T-helper 17 cell (primary cell): ENCODE measurements at places on chromosomes 16 and 17.
A peak's percentile ranks its signal among the peaks of the same experiment; 100 is the strongest.

- DNase-seq = no peak
- no peak overlapping the region for H3K4me3 ChIP-seq
- H3K27ac ChIP-seq = no peak overlapping the region
- no peaks in the 10 kb centered on the region for H3K4me1 ChIP-seq
Measured at GRCh38 chr16:48064971-48065370, 90.8 kb downstream of the ABCC12 start.

DNA sequence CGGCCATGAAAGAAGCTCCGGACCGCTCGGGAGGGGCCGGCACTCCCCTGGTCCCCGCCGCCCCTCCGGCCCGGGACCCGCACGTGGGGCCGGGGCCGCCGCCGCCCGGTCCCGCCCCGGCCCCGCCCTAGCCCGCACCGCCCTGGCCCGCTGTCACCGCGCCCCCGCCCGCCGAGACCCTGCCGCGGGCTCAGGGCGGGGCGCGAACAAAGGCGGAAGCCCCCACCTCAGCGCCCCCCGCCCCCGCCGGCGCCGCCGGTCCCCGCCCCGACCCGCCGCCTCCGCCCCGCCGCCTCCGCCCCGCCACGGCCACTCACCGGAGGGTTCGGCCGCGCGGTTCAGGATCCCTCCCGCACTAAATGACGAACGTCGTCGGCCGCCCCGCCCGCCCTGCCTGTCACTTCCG, at the start of gene ARHGDIA:
ARHGDIA (minus strand) TSS at position 357 of the 406 bp plus-strand sequence. CDS start 1,407 bp downstream, outside the sequence.
- H3K4me1 ChIP-seq = peaks cover 25% of the 10 kb centered on the region
- peak within 1 kb of the TSS; percentile 90 for H3K4me3 ChIP-seq
- no peaks in the 10 kb centered on the region for H3K27me3 ChIP-seq
- DNase-seq = no peak

DNA sequence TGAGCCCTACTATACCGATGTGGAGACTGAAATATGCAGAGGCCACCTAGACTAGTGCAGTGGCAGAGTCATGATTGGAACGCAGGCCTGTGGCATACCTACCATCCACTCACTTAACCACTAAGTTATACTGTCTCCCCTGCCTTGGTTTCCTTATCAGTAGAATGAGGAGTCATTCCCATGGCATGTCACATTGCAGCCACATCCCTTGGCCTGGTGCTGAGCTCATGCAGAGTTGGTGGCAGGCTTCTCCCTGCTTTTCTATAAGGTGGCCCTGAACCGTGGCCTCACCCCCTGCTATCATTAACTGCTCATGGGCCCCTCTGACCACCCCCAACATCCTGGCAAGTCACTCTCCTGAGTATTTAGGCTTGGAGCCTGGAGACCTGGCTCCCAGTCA, 212.5 kb downstream of the KATNIP start:
- H3K36me3 ChIP-seq = peaks cover 12% of the 10 kb centered on the region
- no peak overlapping the region for H3K27ac ChIP-seq
- DNase-seq = no peak
- H3K4me3 ChIP-seq = no peak overlapping the region
- peaks cover 3% of the 10 kb centered on the region for H3K4me1 ChIP-seq

GRCh38 chr17:34291721-34292348, 6.3 kb downstream of the CCL11 start:
- H3K27ac ChIP-seq = no peak overlapping the region
- H3K27me3 ChIP-seq = peaks cover 34% of the 10 kb centered on the region
- H3K36me3 ChIP-seq = no peaks in the 10 kb centered on the region
- H3K4me3 ChIP-seq = no peak overlapping the region
- no peaks in the 10 kb centered on the region for H3K4me1 ChIP-seq

DNA sequence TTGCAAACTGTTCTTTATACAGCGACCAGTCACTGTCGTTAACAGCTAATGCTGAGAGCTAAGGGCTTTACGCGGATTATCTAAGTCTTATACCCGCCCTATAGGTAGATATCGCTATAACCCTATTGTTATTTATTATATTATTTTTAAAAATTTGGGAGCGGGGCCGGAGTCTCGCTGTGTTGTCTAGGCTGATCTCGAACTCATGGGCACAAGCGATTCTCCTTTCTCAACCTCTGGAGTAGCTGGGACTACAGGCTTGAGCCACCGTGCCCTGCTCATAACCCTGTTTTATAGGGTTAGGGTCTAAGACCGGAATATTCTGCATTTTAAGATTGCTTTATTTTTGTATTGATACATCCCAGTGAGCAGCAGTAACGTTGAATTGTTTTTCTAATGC, 24.7 kb downstream of the DEF8 start:
- no peaks in the 10 kb centered on the region for H3K27me3 ChIP-seq
- no peak for DNase-seq
- peak overlapping the region; percentile 99 for H3K4me3 ChIP-seq
- peak overlapping the region; percentile 97 for H3K27ac ChIP-seq

- H3K27me3 ChIP-seq = no peaks in the 10 kb centered on the region
- peaks cover 53% of the 10 kb centered on the region for H3K4me1 ChIP-seq
- H3K27ac ChIP-seq = peak overlapping the region; percentile 100
- peak overlapping the region; percentile 83 for H3K4me3 ChIP-seq
Measured at GRCh38 chr17:82301300-82301915, 16.0 kb downstream of the CD7 start.

GRCh38 chr16:632486-633335, 1.9 kb downstream of the WFIKKN1 start:
- no peak overlapping the region for H3K4me3 ChIP-seq
- no peak for DNase-seq
- H3K27ac ChIP-seq = no peak overlapping the region
- peaks cover 7% of the 10 kb centered on the region for H3K27me3 ChIP-seq

- DNase-seq = no peak
- H3K4me1 ChIP-seq = peaks cover 17% of the 10 kb centered on the region
Measured at GRCh38 chr17:75518201-75518600, 1.9 kb downstream of the TSEN54 start.

GRCh38 chr17:164303-165235, 16.9 kb downstream of the DOC2B start:
- DNase-seq = no peak
- H3K36me3 ChIP-seq = no peaks in the 10 kb centered on the region
- no peak overlapping the region for H3K27ac ChIP-seq
- H3K27me3 ChIP-seq = peaks cover 20% of the 10 kb centered on the region
- peaks cover 5% of the 10 kb centered on the region for H3K4me1 ChIP-seq

GRCh38 chr17:39173526-39174274, 7.7 kb upstream of the ARL5C start:
- H3K36me3 ChIP-seq = peaks cover 2% of the 10 kb centered on the region
- H3K4me1 ChIP-seq = peaks cover 18% of the 10 kb centered on the region
- H3K27ac ChIP-seq = peak overlapping the region; percentile 2
- no peaks in the 10 kb centered on the region for H3K27me3 ChIP-seq
- H3K4me3 ChIP-seq = no peak overlapping the region
- no peak for DNase-seq

GRCh38 chr16:9013508-9013864, 49.8 kb upstream of the USP7 start:
- DNase-seq = no peak
- peaks cover 5% of the 10 kb centered on the region for H3K4me1 ChIP-seq
- H3K36me3 ChIP-seq = no peaks in the 10 kb centered on the region
- peaks cover 7% of the 10 kb centered on the region for H3K27me3 ChIP-seq
- H3K4me3 ChIP-seq = no peak overlapping the region

GRCh38 chr16:28130099-28131088, 66.9 kb upstream of the GSG1L start:
- H3K27ac ChIP-seq = peak overlapping the region; percentile 62
- peaks cover 13% of the 10 kb centered on the region for H3K36me3 ChIP-seq
- H3K4me1 ChIP-seq = peaks cover 40% of the 10 kb centered on the region
- no peaks in the 10 kb centered on the region for H3K27me3 ChIP-seq
- no peak for DNase-seq

GRCh38 chr16:51184702-51185433, 33.8 kb upstream of the SALL1 start:
- DNase-seq = no peak
- H3K27ac ChIP-seq = no peak overlapping the region
- H3K36me3 ChIP-seq = no peaks in the 10 kb centered on the region

- no peaks in the 10 kb centered on the region for H3K27me3 ChIP-seq
- peak; percentile 50 for DNase-seq
- peak overlapping the region; percentile 92 for H3K27ac ChIP-seq
- H3K4me1 ChIP-seq = peaks cover 58% of the 10 kb centered on the region
Measured at GRCh38 chr17:78127239-78127887, 1.2 kb downstream of the TMC6 start.

DNA sequence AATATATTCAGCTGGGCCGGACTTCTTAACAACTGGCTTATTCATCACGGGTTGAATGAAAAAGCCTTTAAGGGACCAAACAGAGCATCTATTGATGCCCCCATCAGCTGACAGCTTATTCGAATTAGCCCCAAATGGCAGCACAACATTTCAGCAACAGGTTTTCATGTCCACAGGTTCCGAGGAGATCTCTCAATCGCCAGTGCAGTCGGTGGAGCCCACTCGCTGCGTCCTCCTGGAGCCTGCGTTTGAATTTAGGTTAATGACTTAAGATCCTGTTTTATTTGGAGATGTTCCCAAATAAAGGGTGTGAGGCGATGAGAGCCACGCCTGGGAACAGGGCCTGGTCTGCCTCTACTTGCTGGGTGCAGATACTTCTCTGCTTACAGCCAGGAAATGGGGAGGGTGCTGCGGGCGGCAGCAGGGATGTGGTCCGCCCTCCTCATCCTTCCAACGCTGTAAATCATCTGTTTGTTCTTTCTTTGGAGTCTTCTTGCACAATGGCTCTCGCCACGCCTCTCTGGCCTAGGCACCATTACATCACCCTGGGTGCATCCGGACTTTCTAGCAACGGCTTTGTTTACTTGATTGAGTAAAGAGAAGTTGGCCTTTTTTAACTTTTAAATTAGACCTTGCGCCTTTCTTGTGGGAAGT, 22.6 kb downstream of the NDE1 start:
- peak overlapping the region; percentile 98 for H3K27ac ChIP-seq
- peaks cover 5% of the 10 kb centered on the region for H3K36me3 ChIP-seq
- DNase-seq = peak; percentile 69
- H3K4me3 ChIP-seq = peak overlapping the region; percentile 83
- H3K4me1 ChIP-seq = peaks cover 39% of the 10 kb centered on the region

- H3K4me1 ChIP-seq = peaks cover 12% of the 10 kb centered on the region
- H3K27ac ChIP-seq = no peak overlapping the region
- H3K4me3 ChIP-seq = no peak overlapping the region
- H3K27me3 ChIP-seq = no peaks in the 10 kb centered on the region
- no peaks in the 10 kb centered on the region for H3K36me3 ChIP-seq
- DNase-seq = no peak
Measured at GRCh38 chr17:80105762-80106161, 4.4 kb downstream of the GAA start.

- H3K36me3 ChIP-seq = no peaks in the 10 kb centered on the region
- peaks cover 40% of the 10 kb centered on the region for H3K27me3 ChIP-seq
- no peaks in the 10 kb centered on the region for H3K4me1 ChIP-seq
Measured at GRCh38 chr17:44766409-44767038, 7.7 kb downstream of the ADAM11 start.

DNA sequence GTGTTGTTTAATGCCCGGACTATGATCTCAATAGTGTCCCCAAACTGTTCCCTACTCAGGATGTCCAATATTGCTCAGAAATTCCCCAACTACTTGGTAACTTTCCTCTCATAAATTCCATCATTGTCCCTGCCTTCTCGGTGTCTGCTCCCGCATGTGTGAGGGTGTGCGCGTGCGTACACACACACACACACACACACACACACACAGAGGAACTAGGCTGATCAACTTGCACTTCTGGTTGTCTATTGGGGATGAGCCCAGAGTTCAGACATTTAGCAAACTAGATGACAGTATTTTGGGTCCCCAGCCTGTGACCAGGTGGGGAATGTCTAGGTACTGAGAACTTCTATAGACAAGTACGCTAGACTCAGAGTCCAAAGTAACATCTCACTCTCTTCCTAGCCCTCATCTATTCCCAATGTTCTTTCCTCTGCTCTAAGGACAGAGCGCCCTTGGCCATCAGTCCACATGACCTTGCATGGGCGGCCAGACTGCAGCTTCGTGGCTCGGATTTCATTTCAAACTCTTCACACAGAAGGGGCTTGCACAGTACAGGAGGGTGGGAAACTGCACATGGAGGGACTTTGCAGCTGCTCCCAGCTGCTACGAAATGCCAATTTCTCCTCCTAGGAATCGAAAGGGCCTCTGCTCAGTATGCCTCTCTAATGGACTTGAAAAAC, 5.3 kb downstream of the HS3ST3A1 start:
- H3K4me1 ChIP-seq = peaks cover 8% of the 10 kb centered on the region
- H3K4me3 ChIP-seq = no peak overlapping the region
- no peaks in the 10 kb centered on the region for H3K36me3 ChIP-seq
- no peak for DNase-seq
- H3K27me3 ChIP-seq = peaks cover 43% of the 10 kb centered on the region

- DNase-seq = no peak
- peaks cover 22% of the 10 kb centered on the region for H3K4me1 ChIP-seq
- H3K27ac ChIP-seq = peak overlapping the region; percentile 90
Measured at GRCh38 chr16:70740914-70741782, 55.3 kb upstream of the MTSS2 start.

- no peak overlapping the region for H3K4me3 ChIP-seq
- H3K36me3 ChIP-seq = no peaks in the 10 kb centered on the region
- peaks cover 2% of the 10 kb centered on the region for H3K4me1 ChIP-seq
- no peaks in the 10 kb centered on the region for H3K27me3 ChIP-seq
Measured at GRCh38 chr16:73092236-73092781, 44.4 kb upstream of the ZFHX3 start.

DNA sequence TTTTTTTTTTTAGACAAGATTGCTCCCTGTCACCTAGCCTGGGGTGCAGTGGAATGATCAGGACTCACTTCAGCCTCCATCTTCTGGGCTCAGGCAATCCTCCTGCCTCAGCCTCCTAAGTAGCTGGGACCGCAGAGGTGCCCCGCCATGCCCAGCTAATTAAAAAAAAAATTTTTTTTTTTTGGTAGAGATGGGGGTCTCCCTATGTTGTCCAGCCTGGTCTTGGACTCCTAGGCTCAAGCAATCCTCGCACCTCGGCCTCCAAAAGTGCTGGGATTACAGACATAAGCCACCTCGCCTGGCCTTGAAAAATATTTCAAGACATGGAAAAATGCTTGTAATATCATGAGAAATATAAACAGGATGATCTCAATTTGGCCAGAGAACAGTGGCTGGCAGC, 42.9 kb downstream of the HAPSTR1 start:
- DNase-seq = no peak
- H3K27me3 ChIP-seq = peaks cover 6% of the 10 kb centered on the region
- H3K4me1 ChIP-seq = peaks cover 28% of the 10 kb centered on the region
- H3K36me3 ChIP-seq = peaks cover 2% of the 10 kb centered on the region
- no peak overlapping the region for H3K4me3 ChIP-seq
- H3K27ac ChIP-seq = peak overlapping the region; percentile 34

- no peak for DNase-seq
- H3K27ac ChIP-seq = peak overlapping the region; percentile 69
- no peaks in the 10 kb centered on the region for H3K27me3 ChIP-seq
- H3K36me3 ChIP-seq = peaks cover 4% of the 10 kb centered on the region
- peaks cover 25% of the 10 kb centered on the region for H3K4me1 ChIP-seq
Measured at GRCh38 chr17:2487306-2487705, 24.4 kb downstream of the METTL16 start.

- DNase-seq = no peak
- no peak overlapping the region for H3K27ac ChIP-seq
- H3K4me3 ChIP-seq = no peak overlapping the region
- H3K27me3 ChIP-seq = no peaks in the 10 kb centered on the region
- H3K36me3 ChIP-seq = no peaks in the 10 kb centered on the region
Measured at GRCh38 chr17:1036171-1036844, 39.4 kb downstream of the TIMM22 start.

- H3K4me3 ChIP-seq = peak overlapping the region; percentile 97
- peak overlapping the region; percentile 97 for H3K27ac ChIP-seq
- H3K27me3 ChIP-seq = no peaks in the 10 kb centered on the region
- peak; percentile 27 for DNase-seq
- peaks cover 41% of the 10 kb centered on the region for H3K4me1 ChIP-seq
Measured at GRCh38 chr16:56610017-56610608, 1.7 kb downstream of the MT2A start.
